DMS79 treated with DMSO at 0.1 percent for 48 hours (cell line): ENCODE measurements at places on chromosomes 7 and 10.

GRCh38 chr10:103659674-103660363 is 166.3 kb downstream of the NEURL1 start:
- peak; percentile 69 for DNase-seq

GRCh38 chr10:29479081-29479925 is 155.5 kb downstream of the SVIL start:
- DNase-seq, result peak; percentile 32

- no peak for DNase-seq
Measured at GRCh38 chr7:84474436-84474835, 279.8 kb upstream of the SEMA3A start.

GRCh38 chr7:84042110-84042539 is 152.5 kb downstream of the SEMA3A start:
- DNase-seq, result no peak

GRCh38 chr10:93615576-93616235 is 3.4 kb downstream of the PDE6C start:
- DNase-seq, result no peak

GRCh38 chr10:73368238-73368637 is 9.6 kb upstream of the CFAP70 start:
- no peak for DNase-seq

DNA sequence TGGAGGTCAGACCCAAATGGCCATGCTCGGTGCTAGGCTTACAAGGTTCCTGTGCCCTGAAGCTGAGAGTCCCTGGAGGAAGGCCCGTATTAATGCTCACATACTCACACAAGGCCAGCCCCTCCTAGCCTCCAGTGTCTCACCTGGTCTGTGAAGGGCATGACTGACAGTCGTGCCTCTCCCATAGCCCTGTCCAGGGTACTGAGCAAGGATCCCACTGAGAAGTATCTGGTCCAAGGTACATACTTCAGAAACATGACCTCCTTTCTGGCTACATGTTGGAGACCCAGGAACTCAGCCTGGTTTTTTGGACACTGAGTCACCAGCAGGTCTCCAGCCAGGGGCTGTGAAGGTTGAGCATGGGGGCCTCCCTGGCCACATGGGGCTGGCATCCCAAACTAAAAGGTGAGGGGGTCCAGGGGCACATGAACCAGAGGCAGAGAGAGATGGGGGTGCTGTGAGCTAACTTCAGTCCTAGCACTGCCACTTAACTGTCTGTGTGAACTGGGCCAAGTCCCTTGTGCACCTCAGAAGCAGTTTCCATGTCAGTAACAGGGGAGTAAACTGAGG is 17.6 kb upstream of the RASGEF1A start:
- DNase-seq, result no peak

- DNase-seq, result no peak
Measured at GRCh38 chr10:3140280-3140679, 32.3 kb downstream of the PITRM1 start.

GRCh38 chr10:123621916-123622315 is 44.2 kb upstream of the GPR26 start:
- no peak for DNase-seq

DNA sequence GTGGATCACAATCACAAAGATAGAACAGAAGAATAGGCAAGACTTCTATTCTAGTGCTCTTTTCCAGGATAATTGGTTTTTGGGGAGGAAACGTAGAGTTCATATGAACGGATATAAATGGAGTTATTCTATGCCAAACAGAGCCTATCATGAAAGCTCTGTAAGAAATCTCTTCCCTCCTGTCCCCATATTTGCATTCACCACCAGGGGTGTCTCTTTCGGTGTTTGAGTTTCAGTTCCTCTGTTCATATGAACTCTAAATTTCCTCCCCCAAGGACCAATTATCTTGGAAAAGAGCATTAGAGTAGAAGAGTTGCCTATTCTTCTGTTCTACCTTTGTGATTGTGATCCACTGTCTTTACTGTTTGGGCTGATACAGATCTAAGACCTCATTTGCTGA is 48.3 kb upstream of the CDC14C start:
- DNase-seq, result no peak

DNA sequence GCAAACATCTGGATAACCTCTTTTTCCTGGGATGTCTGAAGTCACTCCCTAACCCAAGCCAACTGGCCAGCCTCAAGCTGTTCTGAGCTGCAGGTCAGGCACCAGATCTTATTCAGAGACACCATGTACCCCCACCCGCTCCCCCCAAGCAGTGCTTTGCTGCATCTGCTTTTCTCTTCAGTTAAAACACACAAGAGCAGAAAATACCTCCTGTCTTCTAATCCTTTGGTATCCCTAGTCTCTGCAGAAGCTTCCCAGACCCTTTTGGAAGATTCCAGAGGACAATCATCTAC is 3.0 kb downstream of the ZNF488 start:
- DNase-seq, result no peak

- no peak for DNase-seq
Measured at GRCh38 chr10:30970760-30971460, 60.8 kb downstream of the ZNF438 start.

- DNase-seq, result no peak
Measured at GRCh38 chr10:109650228-109650627, 273.1 kb downstream of the XPNPEP1 start.

GRCh38 chr7:122790591-122790990 is 87.9 kb upstream of the RNF148 start:
- DNase-seq, result no peak

- DNase-seq, result no peak
Measured at GRCh38 chr7:155009570-155010157, 6.7 kb upstream of the PAXIP1 start.

GRCh38 chr10:22319547-22319979 is 1.3 kb upstream of the BMI1 start:
- no peak for DNase-seq

- DNase-seq, result no peak
Measured at GRCh38 chr10:33837736-33838135, 503.3 kb upstream of the NRP1 start.

- DNase-seq, result no peak
Measured at GRCh38 chr7:43591558-43592180, 8.8 kb downstream of the STK17A start.

GRCh38 chr7:153521370-153521769 is 530.8 kb upstream of the DPP6 start:
- DNase-seq, result no peak

GRCh38 chr10:3310016-3310784 is 137.6 kb upstream of the PITRM1 start:
- no peak for DNase-seq

DNA sequence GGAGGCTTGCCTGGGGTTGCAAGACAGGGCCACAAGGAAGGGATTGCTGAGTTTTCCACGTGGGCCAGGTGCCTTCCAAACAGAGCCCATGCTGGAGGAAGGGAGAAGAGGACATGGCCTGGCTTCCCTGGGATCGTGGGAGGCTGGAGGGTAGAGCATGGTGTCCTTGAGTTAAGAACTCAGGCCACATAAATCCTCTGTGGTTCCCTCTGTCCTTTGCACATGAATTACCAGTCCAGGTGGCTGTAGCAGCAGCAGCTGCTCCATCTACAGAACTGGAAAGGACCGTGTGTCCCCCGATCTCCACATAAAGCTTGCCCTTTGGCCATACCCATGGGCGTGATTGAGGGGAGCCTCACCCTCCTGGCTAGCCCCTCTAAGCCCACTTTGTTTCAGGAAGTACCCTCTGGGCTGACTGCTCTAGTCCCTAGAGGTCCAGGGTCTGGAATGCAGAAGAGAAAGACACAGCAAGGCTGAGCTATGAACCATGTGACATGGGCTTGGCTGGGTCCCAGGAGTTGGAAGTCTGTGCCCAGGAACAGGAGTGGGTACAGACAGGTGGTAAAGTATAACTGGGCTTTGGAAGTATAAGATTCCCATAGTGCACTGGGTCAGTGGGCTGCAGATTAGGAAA is 84.9 kb downstream of the C10orf105 start:
- peak; percentile 5 for DNase-seq

DNA sequence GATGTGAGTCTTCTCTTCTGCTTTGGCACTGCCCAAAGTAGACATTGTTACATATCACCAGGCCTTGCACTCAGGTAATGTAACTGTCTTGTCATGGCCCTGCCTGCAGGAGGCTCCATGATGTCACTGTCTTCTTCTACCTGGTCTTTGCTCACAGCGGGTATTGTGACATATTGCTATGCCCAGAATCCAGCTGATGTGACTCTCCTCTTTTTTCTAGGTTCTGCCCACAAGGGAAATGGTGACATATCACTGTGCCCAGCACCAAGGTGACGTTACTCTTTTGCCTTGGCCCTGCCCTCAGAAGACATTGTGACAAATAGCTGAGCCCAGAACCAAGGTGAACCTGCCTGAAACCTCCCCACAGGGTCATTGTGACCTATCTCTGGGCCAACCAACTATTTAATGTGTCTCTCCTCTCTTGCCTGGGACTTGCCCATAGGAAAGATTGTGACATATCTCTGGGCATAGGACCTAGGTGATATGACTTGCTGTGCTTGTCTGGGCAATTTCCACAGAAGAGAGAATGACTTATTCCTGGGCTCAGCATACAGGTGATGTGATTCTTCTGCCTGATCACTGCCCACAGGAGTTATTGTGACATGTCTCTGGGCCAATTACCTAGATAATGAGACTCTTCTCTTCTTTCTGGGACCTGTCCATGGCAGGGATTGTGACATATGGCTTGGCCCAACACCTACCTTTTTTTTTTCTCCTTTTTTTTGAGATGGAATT is 26.5 kb upstream of the ZNF107 start:
- no peak for DNase-seq

DNA sequence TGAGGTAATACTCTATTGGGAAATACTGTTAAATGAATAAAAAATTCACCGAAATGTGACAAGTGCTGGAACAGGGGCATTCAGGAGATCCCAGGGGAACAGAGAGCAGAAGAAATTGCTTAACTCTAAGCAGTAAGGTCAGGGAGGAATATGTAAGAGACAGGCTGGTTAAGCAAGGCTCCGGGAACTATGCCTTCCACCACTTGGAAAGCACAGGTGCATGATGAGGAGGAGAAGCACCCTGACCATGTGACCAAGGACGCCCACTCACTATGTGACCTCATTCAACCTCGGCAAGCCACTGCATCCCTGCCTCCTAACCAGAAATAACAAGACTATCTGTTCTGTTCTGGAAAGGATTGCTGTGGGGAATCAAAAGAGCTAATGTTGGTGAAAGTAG is 218.4 kb downstream of the ELMO1 start:
- DNase-seq, result no peak

DNA sequence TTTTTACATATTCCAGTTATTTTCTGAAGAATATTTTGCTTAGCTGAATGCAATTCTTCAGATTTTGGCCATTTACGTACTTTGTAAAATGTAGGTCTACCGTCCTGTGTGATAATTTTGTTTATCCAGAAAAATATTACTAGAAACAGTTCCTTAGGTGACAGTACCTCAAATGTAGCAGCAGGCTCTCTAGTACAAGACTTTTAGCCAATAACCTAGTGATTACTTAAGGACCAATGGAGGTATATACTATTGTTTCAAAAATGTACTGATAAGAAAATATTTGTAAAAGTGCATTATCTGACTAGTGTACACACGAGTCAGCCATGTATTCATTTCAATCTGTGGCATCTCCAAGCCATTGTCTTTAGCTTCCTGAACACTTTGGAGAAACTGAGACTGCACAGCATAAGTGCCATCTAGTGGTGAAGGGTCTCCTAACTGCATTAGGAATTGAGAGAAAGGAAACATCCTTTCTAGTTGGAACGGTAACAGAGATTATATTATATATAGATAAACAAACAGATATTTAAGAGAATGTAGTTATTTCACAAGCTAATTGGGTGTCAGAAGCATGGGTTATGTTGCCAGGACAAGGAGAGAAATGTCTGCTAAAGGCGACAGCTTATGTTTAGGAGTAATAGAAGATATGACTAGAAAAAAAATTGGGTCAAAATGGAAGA is 23.7 kb downstream of the RTKN2 start:
- no peak for DNase-seq
